Left ventricle myocardium inferior (tissue), 1 donor: ENCODE measurements at places on chromosomes 7 and 10. TPM values are rescaled to one million over a fixed set of nuclear protein-coding genes. Genes with fewer than 3 reads are reported as not detected.
A peak's percentile ranks its signal among the peaks of the same experiment; 100 is the strongest.

DNA sequence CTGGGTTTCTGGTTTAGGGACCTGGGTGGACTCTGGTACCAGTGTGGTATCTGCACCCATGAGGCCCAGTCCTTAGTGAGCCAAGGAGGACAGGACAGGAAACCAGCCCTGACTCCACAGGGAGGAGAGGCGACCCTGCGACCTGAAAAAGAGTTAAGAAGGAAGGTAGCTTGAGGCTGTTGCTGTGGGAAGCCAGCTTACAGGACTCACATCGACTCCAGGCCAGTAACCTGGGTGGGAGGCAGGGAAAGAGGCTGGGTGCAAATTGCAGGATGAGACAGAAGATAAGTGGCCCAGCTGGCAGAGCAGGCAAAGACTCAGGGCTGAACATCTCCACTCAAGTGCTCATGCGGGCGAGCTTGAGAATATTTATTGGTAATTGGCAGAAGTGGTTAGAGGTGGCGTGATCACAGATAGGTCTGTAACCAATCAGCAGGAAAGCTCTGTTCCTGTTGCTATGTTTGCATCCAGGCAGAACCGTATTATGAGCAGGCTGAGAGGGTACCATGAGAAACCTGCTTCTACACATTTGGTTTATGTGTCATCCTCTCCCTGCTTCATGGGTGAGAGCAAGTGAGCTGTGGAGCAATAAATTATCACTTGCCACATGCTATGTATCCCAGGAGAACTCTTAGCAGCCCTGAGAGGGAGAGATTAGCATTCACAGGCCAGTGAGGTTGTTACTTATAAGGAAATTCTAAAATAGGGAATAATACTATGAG, 11.0 kb downstream of the TLL2 start:
- DNase-seq, result no peak

The ANKRD22 gene
- total RNA-seq, result not detected

The TUBB8 gene
- total RNA-seq, result not detected

- DNase-seq, result no peak
Observed at GRCh38 chr7:398888-399287, 108.9 kb downstream of the FOXL3 start.

The SMO gene
- total RNA-seq, result 4.6 TPM

GRCh38 chr10:96577069-96577468, 9.7 kb downstream of the TM9SF3 start:
- no peak for DNase-seq

- no peak for DNase-seq
Observed at GRCh38 chr7:149409895-149410294, 51.0 kb downstream of the ZNF777 start.

DNA sequence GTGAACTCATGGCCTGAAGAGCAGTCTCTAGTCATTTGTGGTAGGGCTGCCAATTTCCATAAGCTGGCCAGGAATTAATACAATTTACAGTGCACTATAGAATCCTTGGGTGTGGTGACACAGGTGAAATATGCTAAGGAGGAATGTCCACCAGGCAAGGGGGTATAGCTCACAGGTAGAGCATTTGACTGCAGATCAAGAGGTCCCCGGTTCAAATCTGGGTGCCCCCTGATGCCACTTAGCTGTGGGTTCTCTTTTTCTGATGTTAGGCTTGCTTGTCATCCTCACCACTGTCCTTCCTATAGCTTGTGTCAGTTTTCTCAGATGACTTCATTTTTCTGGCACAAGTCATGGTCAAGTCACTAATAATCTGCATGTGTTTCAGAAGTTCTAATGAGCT, 108.7 kb downstream of the ZNF467 start:
- no peak for DNase-seq

- no peak for DNase-seq
Observed at GRCh38 chr10:18545621-18546305, 105.6 kb downstream of the NSUN6 start.

- DNase-seq, result no peak
Observed at GRCh38 chr7:133183969-133184368, 68.9 kb upstream of the EXOC4 start.

- no peak for DNase-seq
Observed at GRCh38 chr7:28078036-28078901, 102.3 kb downstream of the JAZF1 start.

- DNase-seq, result no peak
Observed at GRCh38 chr7:47103498-47104205, 478.3 kb downstream of the TNS3 start.

DNA sequence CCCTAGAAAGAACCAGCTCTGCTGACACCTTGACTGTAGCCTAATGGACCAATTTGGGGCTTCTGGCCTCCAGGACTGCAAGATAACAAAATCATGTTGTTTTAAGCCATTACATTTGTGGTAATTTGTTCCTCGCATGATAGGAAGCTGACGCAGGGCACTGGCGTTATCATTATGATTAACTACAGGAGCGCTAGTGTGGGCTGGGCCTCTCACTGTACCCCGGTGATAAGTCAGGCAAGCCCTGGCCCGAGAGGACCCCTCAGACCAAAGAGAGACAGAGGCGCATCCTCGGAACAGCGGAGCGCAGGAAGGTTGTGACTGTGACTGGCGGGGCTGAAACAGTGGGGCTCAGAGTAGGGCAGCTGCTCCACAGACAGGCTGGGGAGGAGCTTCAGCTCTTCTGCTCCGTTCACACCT, 150.3 kb upstream of the CHST15 start:
- no peak for DNase-seq

DNA sequence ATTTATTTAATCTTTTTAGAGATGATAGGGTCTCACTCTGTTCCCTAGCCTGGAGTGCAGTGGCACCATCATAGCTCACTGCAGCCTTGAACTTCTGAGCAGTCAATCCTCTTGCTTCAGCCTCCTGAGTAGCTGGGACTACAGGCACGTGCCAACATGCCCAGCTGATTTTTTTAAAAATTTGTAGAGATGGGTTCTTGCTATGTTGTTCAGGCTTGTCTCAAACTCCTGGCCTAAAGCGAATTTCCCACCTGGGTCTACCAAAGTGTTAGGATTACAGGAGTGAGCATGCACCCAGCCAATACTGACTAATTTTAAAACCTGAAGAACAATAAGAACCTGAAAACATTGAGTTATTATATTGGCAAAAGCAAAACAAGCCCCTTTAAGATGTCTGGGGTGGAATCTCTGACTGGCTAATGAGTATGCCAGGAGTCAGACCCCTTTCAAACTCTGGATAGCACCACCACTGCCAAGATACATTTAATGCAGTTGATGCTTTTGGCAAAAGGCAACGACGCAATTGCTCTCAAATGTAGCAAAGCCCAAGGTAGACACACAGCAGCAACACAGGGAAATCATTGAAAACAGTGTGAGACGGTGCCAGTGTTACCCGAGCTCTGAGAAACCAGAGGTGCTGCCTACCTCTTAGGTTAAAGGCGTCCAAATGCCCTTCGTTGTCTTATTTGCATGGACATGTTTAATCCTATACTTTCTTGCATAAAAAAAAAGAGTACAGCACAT, 40.7 kb upstream of the TOMM7 start:
- no peak for DNase-seq

- no peak for DNase-seq
Observed at GRCh38 chr10:60513281-60513680, 123.6 kb upstream of the ANK3 start.

DNA sequence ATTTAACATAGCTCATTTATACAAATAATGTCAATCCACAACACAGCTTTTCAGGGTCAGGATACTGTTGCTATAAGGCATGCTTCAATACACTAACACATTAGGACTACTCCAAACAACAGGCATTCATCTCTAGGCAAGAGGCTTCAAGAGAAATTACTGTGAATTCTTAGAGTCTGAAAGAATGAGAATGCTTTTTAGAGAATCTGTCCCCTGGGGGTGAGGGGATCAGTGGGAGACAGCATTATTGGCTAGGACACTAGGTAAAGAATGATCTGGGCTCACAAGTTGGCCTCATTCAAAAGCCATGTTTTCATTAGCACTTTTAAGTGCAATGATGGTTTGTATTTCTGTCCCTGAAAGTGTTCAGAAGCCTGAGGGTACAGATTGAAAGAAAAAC, 132.6 kb downstream of the SEMA3D start:
- no peak for DNase-seq

The NPY gene
- not detected for total RNA-seq

The HOXA4 gene
- not detected for total RNA-seq

- peak; percentile 40 for DNase-seq
Observed at GRCh38 chr10:98425511-98426352, 10.8 kb upstream of the PYROXD2 start.

GRCh38 chr7:100372256-100372655, 1.0 kb upstream of the PILRA start:
- no peak for DNase-seq
